ENCODE measurements at places on chromosomes 2 and 18.

DNA sequence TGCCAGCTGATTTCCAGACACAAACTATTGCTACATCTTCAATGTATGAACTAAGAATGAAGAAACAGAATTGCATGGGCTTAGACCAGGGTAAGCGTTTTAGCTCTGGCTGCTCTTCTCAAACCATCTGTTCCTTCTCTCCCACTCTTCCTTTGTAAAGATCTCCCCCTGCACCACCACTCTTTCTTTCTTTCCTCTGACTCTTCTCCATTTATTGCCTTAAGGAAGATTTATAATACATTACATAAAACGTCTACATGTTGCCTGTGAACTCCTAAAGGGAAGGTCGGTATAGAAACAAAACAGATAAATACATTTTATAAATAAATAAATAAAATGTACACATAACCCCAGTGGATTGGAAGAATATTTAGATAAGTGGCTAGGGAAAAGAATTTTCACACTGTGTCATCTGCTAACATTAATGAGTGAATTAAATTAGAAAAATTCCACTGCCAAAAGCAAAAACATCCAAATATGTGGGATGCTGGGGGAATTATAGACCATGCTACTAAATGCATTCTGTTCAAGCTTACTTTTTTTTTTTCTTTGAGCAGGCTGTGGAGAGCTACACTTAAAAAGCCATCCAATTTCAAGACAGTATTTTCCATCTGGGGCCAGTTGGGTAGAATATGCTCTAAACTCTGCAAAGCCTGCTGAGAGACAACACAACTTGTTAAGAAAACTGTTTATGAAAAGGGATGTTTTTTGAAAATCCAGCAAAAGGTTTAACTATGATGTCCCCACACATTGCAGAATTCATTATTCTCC lies 41.5 kb downstream of the NCKAP5 start:
- DNase-seq: no peak

DNA sequence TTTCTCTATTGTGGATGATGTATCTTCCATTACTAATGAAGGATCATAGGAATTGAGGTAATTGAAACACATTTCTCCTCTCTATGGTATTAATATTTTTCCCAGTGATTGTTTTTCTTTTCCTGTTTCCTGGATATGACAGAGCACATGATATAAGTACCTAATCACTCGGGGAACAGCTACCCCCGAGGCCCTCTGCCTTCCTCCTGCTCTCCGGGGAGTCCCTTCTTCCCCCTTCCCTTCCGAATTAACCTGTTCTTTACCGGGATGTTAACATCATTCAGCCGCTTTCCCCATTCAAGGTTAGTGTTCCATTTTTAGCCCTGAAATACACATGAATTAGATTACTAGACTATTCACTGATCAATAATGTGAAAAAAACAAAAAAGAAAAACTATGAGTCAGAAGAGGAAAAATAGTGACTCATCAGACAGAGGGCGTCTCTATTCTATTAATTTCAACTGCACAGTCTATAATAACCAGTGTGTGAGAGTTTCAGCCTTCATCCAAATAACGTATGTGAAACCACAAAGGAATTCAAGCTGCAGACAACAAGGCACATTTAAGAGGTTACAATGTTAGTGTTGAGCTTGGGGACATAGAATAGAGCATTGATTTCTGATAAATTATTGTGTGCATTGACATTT lies 450.8 kb downstream of the DLGAP1 start:
- no peak for DNase-seq

DNA sequence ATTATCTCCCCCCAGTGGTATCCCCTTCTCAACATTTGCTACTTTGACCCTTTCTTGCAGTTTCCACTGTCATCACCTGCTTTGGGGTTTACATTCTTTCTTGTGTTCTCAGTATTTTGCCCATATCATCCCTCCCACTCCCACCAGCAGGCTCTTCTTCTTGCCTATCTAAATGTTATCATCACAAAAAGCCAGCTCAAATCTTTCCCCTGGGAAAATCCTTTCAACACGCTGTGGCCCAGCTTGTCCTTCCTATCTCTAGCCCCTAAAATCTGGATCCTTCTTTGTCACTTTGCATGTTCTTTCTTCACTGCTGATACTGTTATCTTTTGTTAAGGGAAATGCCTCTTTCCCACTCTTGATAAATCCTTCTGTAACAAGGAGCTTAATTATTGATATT lies 138.2 kb downstream of the RAD51AP2 start:
- DNase-seq: no peak

DNA sequence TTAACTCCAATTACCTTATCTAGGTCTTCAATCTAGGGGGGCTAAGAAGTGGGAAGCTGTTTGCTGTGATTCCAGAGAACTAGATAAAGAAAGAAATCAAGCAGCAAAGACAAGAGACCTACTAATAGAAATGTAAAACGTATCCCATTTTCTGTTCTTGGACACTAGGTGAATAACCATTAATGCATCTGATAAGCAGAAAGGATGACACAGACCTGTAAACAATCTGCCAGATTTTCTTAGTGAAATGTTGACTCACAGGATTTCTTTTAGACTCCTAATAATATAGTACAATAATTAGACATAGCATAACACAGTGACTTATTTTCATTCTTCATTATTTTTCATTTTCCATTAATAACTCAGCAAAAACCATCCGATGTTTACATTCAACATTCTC lies 1.3 kb downstream of the WDR35 start:
- no peak for DNase-seq

DNA sequence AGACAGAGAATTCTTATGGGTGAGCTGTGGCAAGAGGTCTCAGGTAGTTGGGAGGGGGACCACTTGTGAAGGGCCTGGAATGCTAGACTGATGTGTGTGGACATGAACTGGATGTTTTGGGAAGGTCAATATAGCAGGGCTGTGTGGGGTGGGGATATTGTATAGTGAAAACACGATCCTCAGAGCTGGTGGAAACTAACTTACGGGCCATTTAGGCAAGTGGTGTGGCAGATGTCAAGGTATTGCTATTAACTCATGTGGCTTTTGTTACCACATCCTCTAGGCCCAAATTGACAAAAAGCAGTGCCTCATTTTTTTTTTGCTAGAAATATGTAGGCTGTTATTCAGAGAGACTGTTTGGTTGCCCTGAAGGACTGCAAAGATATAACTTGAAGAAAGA lies 8.0 kb upstream of the GALNT1 start:
- DNase-seq: no peak

- no peak for DNase-seq
These were observed 29.5 kb downstream of the TMEM163 start for GRCh38 chr2:134689315-134689714.

DNA sequence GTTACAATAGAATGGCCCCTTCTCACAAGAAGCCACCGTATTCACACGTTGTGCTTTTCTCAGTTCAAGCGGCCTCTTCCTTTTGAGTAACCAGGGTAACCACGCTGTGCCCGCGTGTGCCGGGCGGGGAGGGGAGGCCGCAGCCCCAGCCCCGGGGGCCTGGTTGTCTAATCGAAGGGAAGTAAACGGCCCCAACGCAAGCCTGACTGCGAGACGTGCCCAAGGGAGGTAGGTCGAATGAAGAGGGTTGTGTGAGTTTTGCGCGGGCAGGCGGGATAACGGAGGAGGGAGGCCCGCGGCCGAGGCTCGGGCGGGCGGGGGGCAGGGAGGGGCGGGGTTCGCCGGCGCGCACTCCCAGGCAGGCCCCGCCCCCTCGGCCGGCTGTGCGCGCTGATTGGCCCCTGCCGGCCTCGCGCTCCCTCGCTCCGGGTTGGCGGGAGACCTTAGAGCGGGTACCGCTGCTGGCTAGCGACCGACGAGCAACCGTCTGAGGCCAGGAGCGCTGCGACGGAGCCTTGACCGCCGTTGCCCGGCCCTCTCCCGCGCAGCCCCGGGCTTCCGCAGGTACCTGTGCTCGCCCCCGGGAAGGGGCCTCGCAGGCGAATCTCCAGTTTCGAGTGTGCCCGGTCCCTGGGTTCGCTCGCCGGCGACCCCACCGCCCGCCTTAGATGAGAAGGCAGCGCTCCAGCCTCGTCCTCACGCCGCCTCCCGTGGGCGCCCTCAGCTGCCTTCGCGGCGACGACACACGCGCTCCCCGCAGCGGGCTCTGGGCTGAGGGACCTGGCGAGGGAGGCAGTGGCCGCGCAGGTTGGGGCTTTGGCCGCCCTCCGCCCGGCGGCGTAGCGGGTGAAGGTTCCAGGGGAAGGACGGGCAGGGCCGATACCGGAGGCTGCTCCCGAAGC lies at the start of gene SPDYA:
Gene SPDYA (plus strand): TSS at position 451 of the 902 bp plus-strand sequence. CDS start 5,181 bp downstream, outside the sequence.
- DNase-seq: peak; percentile 83

DNA sequence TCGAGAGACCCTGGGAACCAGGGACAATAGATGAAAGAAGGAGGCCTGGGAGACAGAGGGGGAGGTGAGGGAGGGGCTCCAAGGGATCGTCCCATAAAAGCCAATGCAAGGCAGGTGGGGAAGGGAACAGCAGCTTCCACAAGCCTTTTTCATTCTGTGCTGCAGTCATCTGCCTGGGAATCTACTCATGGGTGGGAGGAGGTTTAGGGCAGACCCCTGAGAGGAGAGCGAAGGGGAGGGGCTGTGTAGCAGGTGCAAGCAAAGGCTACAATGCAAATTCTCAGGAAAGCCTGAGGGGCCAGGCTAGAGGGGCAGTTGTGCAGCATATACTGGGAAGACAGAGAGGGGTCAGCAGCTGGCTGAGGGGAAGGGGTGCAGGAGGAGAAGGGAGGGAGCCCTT lies 135.4 kb downstream of the SETBP1 start:
- peak; percentile 93 for DNase-seq

DNA sequence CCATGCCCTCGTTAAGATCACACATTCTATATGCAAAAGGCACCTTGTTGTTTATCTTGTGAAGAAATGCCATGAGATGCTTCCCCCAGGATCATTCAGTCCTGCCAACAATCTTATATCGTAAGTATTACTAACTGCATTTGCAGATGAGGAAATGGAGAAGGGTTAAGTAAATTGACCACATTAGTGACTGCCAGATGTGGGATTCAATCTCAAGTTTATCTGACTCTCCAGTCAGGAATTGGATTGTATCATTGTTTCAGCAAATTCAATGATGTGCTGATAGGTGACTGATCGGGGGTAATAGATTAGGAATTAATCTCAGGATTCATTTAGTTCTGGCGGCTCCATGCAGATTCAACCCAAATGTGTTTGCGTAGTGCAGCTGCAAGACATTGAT lies 106.2 kb downstream of the CNTNAP5 start:
- DNase-seq: no peak

- no peak for DNase-seq
These were observed 71.0 kb upstream of the THUMPD2 start for GRCh38 chr2:39849982-39850526.

GRCh38 chr2:104897515-104898184 lies 43.7 kb downstream of the POU3F3 start:
- DNase-seq: no peak

All from NCI-H526 (cell line).